ENCODE measurements at places on chromosomes 12 and 14. TPM values are rescaled to one million over a fixed set of nuclear protein-coding genes. Genes with fewer than 3 reads are reported as not detected.

GRCh38 chr12:24919346-24920001 is 29.4 kb downstream of the BCAT1 start:
- no peak for DNase-seq

The KCNMB4 gene
- total RNA-seq = 1.2 TPM

DNA sequence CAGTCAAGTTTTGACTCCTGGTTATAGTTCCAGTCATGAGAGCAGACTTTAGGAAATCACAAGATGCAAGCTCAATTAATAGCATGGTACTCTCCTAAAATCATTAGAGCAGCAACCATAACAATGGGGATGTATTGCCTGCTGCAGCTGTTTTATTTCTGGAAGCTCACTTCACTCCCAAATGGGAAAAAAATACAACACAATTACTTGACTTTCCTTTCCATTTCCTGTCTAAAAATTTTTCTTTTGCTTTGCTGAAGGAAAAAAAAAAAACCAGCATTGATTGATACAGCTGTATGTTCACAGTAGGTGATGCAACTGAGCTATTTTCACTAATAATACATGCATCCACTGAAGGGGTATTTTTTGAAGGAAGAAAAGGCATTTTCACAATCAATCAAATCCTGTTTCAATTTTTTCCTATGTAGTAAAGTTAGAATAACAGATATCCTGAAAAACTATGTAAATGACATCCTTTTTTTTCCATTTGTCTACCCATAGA is 143.9 kb upstream of the NOVA1 start:
- no peak for DNase-seq

The KIF26A gene
- 3.2 TPM for total RNA-seq

The CYP27B1 gene
- total RNA-seq = 1.8 TPM

DNA sequence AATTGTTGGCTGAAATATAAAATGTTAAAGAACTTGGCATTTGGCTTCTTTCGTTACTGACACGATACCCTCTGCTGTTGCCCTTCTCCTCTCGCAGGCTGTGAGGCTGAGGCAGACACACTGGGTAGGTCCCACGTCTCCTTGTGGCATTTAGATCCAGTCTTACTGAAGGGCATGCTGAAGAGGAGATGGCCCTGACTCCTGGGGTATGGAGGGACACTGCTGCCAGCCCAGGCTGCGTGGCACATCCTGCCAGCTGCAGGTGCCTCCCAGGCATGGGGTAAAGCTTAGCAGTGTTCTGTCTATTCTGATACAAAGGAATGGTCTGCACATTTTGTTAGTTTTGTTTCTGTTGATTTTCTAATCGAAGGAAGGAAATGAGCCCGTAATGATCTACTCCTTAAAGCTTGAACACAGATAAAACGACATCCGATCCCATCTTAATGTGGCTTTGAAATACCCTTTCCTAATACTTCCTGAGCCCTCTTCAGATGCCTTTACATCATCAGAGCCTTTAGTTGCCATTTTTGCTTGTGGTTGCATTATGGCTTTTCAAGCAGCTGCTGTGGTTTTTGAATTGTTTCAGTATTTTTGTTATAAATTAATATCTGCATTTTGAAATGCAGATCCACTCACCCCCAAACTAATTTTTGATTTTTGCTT is 61.1 kb downstream of the WDR20 start:
- no peak for DNase-seq

The MANSC4 gene
- not detected for total RNA-seq

The SLCO1B1 gene
- total RNA-seq = not detected

- DNase-seq = no peak
These were observed 74.3 kb upstream of the PRMT8 start for GRCh38 chr12:3416670-3417069.

Data from mesenteric fat pad (tissue), 1 donor.